ENCODE measurements at places on chromosomes 11 and 22. TPM values are rescaled to one million over a fixed set of nuclear protein-coding genes. Genes with fewer than 3 reads are reported as not detected.

LMNTD2 gene
- total RNA-seq: 10.6 TPM

GRAMD1B gene
- 1.2 TPM for total RNA-seq

FOLR2 gene
- not detected for total RNA-seq

RHOD gene
- 51.4 TPM for total RNA-seq

SRRD gene
- 17.5 TPM for total RNA-seq

OR5AS1 gene
- total RNA-seq: not detected

IRF7 gene
- 8.0 TPM for total RNA-seq

BLID gene
- 2.7 TPM for total RNA-seq

MRGPRE gene
- 0.87 TPM for total RNA-seq

YPEL4 gene
- 0.39 TPM for total RNA-seq

OR51B5 gene
- total RNA-seq: not detected

RAG1 gene
- 3.3 TPM for total RNA-seq

LIPT2 gene
- 6.3 TPM for total RNA-seq

CATSPERZ gene
- not detected for total RNA-seq
